Heart right ventricle (tissue), 16 donors: ENCODE measurements at places on chromosomes 1 and 21. TPM values are rescaled to one million over a fixed set of nuclear protein-coding genes. Genes with fewer than 3 reads are reported as not detected.
A peak's percentile ranks its signal among the peaks of the same experiment; 100 is the strongest.

The SPOCD1 gene
- total RNA-seq: 1.2 TPM

GRCh38 chr21:14870853-14871149, 194.0 kb downstream of the NRIP1 start:
- DNase-seq: no peak

DNA sequence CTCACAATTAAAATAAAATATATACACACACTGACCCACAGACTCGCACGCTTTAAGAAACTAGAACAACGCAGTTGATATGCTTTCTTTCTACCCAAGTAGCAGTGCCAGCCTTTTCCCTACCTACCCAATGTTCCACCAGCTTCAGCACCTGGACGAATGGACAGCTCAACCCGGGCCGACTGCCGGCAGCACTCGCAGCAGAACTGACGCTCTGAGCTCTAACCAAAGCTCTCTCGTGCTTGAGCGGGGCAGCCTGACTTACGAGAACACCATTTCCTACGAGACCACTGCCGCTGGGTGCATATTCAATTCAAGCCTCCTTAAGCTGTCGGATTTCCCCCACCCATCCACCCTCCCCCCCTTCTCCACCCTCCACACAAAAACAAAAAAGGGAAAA, 127.4 kb upstream of the DPYD start:
- DNase-seq: peak; percentile 77

The SGIP1 gene
- 6.8 TPM for total RNA-seq

GRCh38 chr1:220060876-220061275, 14.6 kb upstream of the EPRS1 start:
- no peak for DNase-seq

The HES2 gene
- total RNA-seq: not detected

The TLR5 gene
- 3.2 TPM for total RNA-seq

- no peak for DNase-seq
Observed at GRCh38 chr1:36109041-36109679, 15.9 kb downstream of the COL8A2 start.
